ENCODE measurements at places on chromosomes 4 and X.

- no peak for DNase-seq
These were observed 104.7 kb downstream of the MAML3 start for GRCh38 chr4:140049024-140049848.

DNA sequence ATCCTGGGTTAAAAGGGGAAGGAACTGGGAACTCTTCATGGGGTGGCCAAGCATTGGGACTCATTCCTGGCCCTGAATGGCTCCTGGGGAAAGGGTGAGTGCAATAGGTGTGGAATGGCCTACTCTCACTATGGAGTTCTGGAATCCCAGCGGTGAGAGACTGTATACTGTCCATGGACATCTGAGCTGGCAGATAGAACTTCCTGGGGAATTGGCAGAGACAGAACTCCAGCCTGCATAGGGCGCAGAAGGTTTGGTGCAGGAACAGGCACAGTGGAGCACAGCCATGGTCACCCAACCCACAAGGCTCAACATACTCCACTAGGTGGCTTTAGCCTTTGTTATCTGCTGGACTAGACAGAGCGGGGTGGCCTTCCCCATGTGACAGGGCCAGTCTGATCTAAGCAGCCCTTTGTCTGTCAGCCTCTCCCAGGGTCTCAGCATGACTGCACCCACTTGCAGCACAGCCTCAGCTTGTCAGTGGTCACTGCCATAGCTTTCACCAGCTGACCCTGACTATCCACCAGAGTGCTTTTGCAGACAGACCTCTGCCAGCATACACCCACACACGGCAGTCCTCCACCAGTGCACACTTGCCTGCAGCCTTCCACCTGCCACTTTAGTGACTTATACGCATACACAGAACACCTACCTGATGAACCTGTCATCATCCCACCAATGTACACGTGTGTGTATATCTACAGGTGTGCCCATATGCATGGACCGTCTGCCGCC lies 48.4 kb downstream of the TECRL start:
- no peak for DNase-seq

- DNase-seq: no peak
These were observed 119.0 kb downstream of the REELD1 start for GRCh38 chr4:146333187-146333894.

DNA sequence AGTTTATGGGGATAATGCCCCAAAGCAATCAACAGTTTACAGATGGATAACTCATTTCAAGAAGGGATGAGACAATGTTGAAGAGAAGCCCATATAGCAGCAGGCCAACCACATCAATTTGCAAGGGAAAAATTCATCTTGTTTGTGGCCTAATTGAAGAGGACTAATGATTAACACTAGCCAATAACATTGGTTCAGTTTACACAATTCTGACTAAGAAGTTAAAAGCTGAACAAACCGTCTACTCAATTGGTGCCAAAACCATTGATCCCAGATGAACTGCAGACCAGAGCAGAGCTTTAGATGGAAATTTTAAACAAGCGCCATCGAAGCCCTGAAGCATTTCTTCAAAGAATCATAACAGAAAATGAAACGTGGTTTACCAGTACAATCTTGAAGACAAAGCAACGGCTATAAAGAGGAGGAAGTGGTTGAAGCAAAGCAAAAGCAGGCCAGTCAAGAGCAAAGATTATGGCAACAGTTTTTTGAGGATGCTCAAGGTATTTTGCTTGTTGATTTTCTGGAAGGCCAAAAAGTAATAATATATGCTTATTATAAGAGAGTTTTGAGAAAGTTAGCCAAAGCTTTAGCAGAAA lies 20.5 kb upstream of the BLTP1 start:
- DNase-seq: no peak

- DNase-seq: no peak
These were observed 423 bp downstream of the HEPH start for GRCh38 chrX:66164470-66164869.

Data from stimulated activated CD8-positive, alpha-beta memory T cell treated with anti-CD3 and anti-CD28 coated beads, Interleukin-7, amount 100 ng/mL, for 24 hours (primary cell).